Kasumi-1 (cell line): ENCODE measurements at places on chromosomes 12 and 14.

- peak; percentile 27 for DNase-seq
Observed at GRCh38 chr12:108701779-108702441, 29.4 kb downstream of the CORO1C start.

GRCh38 chr12:32301216-32301615 is 98.1 kb upstream of the FGD4 start:
- DNase-seq: no peak

- no peak for DNase-seq
Observed at GRCh38 chr12:102781117-102781516, 135.9 kb downstream of the PAH start.

DNA sequence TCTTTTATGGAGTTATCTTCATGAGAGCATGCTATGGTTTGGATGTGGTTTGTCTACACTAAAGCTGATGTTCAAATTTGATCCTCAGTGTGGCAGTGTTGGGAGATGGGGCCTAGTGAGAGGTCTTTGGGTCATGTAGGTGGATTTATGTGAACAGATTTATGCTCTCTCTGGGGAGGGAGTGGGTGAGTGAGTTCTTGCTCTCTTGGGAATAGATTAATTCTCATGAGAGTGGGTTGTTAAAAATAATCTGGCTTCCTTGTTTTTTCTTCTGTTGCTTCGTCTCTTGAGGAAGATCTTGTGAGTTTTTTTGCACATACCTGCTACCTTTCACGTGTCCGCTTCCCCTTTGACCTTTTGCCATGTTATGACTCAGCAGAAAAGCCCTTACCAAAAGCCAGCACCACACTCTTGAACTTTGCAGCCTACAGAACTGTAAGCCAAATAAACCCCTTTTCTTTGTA is 20.5 kb downstream of the DERA start:
- DNase-seq: no peak

- DNase-seq: no peak
Observed at GRCh38 chr14:90034156-90034555, 27.6 kb upstream of the KCNK13 start.

GRCh38 chr14:105272623-105273022 is 24.3 kb downstream of the BTBD6 start:
- DNase-seq: no peak

DNA sequence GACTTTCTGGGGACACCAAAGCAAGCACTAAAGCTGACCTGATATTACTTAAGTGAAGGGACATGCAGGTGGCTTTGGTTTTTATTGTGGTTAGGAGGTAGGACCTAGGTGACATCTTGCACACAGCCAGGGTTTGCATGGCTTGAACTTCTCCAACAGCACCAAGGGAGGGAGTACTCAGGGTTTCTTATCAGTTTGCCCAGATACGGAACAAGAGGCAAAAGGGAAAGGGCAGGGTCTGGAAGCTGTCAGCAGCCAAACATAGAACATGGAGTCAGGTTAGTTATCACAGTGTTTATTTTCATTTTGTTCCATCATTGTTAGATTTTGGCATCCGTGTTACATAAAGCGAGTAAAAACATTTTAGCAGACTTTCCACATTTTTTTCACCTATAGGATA is 186.3 kb upstream of the CLEC14A start:
- no peak for DNase-seq

DNA sequence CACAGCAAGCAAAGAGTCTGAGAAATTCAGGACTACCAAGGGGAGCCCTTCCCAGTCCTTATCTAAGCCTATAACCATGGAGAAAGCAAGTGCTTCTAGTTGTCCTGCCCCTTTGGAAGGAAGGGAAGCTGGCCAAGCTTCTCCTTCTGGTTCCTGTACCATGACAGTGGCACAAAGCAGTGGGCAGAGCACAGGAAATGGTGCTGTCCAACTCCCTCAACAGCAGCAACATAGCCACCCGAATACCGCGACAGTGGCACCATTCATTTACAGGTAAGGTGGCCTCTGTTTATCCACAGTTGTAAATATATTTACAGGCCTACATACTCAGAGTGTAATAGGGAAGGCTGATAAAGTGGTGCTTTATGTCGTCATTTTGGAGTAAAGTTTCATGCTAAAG is 176.5 kb downstream of the NAV3 start:
- DNase-seq: no peak

GRCh38 chr12:93723568-93723930 is 46.4 kb downstream of the CRADD start:
- DNase-seq: no peak

DNA sequence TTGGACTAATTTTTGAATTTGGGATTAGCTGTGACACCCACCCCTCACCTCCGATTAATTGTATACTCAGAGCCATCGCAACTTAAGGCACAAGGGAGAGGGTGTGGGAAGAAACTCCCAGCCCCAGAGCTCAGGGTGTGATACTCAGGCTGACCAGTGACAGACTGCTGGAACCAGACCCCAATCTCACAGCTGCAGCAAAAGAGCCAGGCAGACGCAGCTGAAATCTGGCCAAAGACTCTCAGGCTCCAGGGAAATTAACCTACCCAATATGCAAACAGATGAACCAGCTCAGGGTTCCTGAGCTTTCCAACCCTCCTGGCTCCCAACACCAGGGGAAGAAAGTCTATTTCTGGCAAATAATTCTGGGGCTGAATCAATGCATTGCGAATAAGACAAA is 30.5 kb downstream of the ANAPC7 start:
- no peak for DNase-seq

DNA sequence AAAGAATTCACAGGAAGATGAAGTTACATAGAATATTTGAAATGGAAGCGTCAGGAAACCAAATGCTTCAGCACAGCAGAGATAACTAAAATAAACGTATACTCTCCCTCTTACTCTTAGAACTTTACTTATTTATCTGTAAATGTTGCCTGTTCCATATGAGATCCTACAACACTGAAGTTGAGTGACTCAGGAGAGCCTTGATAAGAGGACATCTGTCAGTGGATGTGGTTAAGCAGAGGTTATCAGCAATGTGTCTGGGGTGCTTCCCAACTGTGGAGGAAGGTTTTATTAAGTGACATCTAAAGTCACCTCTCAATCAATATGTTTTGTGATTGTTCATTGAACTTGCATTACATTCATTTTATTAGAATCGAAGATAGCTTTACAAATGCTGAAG is 81.9 kb downstream of the NEDD1 start:
- no peak for DNase-seq
